ENCODE measurements at places on chromosomes 1 and 21.

DNA sequence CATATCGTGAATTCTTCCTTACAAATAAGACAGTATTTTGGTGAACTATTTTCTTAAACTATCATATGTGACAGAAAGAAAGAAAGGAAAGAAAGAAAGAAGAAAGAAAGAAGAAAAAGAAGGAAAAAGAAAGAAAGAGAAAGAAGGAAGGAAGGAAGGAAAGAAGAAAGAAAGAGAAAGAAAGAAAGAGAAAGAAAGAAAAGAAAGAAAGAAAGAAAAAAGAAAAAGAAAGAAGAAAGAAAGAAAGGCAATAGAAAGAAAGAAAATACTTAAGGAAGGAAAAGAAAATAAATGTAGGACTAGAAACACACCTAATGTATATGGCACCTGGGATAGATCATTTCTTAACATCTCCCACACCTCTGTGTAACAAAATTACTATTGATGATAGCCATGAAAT, 120.4 kb downstream of the PLA2G4A start:
- DNase-seq = no peak

DNA sequence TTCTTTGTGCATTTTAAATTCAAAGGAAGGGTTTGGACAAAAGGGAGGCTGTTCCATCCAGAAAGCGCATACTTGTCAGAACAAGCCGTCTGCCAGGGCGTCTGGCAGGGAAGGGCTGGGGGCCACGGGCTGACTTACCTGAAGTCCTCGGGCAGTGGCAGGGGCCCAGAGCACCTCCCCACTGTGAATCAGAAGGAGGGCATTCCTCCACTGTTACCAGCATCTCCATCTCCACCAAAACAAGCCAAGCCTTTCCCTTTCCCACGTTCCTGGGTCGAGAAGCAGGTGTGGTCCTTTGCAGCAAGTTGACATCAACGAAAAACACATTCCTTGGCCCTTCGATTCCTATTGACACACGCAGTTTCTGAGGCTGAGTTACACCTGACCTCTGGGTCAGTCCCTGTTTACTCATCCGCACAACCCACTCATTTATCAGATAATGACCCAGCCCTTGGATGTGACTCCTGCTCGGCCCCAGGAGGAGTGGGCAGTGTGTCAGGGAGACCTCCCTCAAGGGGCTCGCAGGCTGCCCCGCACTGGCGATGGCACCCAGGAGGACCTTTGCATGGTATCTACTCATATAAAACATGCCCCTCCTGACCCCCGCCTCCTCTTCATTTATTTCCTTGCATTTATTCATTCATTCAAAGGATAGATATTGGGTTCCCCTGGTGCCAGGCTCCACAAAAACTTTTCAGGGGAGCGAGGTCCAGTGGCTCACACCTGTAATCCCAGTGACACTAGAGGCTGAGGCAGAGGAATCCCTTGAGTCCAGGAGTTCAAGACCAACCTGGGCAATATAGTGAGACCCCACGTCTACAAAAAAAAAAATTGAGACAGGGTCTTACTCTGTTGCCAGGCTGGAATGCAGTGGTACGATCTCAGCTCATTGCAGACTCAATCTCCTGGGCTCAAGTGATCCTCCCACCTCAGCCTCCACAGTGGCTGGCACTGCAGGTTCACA, 60.2 kb downstream of the TOMM20 start:
- DNase-seq = no peak

DNA sequence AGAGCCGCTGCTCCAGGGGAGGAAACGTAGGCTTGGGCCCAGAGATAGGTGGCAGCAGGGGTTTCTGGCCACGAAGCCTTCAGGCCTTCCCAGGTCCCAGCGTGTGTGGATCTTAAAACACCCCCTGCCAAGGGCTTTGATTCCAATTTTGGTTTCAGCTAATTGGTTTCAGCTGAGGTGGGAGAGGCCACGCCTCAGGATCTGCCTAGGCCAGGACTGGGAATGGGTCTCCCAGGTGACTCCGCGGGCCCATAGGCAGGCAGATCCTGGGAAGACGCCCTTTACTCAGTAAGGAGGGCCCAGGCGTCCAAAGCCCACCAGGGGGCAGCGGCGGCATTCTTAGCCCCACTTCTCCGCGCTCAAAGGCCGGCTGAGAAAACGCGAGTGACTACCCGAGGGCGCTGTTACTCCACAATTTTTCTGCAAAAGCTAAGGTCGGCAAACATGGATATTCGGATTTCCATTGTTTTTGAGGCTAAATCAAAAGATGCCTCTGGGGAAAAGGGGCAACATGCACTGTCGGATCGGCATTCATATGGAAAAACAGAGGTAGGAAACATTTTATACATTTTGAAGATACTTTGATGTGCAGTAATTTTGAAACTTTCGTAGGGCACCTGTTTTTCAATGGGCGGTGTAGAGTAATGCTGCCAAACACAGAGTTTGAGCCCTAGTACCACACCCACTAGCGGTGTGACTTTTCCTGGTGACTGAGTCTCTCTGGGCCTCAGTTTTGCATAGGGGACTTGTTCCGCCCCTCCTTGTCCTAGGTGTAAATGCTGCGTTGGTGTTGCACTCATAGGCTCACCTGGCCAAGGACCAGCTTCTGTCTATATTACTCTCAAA, 31.8 kb upstream of the BCL10 start:
- peak; percentile 67 for DNase-seq

DNA sequence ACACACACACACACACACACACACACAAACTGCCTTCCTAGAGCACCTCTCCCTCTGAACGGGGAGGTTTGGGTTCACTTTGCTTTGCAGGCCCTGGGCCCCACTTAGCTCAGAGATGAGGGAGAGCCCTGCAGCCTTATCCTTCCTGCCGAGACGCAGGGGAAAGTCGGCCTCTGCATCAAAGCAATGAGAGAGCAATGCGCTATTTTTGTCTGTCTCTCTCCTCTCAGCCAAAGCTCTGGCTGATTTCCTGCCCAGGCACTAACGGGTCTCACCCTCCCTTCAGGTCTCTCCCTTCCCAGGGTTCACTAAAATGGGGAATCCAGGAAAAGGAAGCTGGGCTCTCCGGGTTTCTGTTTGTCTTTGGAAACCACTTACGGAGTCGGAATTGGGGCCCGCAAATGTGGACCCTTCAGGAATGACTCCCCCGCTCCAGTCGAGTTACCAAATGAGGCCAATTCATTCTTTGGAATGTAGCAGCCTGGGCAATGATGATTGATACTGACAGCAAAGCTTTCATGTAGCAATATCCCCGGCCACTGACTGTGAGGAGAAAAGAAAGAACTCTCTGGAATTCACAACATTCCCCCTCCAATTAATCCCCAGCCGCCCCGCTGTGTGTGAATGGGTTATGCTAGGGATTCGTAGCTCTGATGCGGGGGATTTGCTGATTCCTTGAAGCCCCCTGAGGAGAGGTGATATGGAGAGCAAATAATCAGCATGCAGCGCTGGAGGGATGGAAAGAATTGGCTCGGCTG, 61.5 kb upstream of the WLS start:
- no peak for DNase-seq

GRCh38 chr1:179921472-179921871, 33.1 kb upstream of the CEP350 start:
- DNase-seq = no peak

DNA sequence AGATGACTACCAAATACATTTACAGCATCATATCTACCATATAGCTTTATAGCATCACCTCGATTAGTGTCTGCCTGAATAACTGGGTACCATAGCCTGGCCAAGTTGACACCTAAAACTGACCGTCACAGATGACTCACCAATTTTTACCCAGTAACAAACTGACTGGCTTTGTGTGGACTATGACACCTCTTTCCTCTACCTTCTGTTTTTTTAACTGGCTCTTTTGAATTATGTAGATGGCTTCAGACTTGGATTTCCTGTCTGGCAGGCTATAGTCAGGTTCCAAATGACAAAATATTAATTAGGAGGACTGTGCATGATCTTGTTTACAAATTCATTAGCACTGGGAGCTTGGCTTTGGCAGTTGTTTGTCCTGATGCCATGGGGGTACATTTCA, 360.3 kb downstream of the TGFB2 start:
- no peak for DNase-seq

GRCh38 chr1:86205741-86206140, 49.2 kb upstream of the COL24A1 start:
- no peak for DNase-seq

All from activated T-cell treated with anti-CD3 and anti-CD28 coated beads, Interleukin-2, amount 50 U/mL, for 1 hour (primary cell).